ENCODE measurements at places on chromosomes 13 and 19.

DNA sequence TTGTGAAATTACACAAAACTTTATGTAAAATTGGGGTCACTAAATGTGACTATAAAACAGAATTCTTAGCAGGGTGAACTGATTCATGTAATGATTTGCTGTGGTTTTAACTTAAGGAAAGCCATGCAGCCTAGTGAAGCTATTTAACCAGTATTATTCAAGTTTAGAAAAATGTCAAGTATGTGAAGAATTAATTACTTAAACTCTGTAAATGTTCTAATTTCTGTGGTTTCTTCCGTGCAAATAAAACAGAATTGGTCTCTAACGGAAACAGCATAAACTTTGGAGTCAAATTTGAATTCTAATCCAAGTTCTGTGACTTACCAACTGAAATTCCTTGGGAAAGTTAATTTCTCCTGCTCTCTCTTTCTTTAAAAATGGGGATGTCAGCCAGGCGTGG, 13.3 kb downstream of the CDC16 start:
- DNase-seq: no peak

DNA sequence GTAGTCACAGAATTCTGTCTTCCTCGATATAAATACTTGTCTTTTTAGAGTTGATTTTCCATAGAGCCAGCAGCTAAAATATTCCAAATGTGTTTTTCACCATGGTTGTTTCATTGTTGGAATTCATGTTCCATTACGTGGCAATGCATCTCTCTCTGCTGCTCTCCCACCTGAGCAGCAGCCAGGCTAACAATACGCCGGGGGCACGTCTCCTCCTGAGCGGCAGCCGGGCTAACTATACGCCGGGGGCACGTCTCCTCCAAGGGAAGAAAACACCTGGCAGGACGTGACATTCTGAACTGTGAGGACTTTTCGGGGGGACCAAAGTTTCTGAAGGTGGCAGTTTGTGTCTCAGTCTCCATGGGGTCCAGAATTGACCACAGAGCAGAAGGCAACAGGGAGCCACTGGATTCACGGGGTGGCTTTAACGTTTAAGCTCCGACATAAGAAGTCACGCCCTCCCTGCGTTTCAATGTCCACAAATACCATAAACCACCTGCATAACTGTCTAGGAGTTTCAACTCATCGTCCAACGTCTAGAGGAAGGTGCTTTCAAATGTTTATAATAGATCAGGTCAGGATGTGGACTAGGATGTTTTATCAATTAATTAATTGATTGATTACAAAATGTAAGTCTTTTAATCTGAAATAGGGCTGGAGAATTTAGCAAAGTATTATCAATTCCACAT, 15.1 kb downstream of the PLPP2 start:
- no peak for DNase-seq

DNA sequence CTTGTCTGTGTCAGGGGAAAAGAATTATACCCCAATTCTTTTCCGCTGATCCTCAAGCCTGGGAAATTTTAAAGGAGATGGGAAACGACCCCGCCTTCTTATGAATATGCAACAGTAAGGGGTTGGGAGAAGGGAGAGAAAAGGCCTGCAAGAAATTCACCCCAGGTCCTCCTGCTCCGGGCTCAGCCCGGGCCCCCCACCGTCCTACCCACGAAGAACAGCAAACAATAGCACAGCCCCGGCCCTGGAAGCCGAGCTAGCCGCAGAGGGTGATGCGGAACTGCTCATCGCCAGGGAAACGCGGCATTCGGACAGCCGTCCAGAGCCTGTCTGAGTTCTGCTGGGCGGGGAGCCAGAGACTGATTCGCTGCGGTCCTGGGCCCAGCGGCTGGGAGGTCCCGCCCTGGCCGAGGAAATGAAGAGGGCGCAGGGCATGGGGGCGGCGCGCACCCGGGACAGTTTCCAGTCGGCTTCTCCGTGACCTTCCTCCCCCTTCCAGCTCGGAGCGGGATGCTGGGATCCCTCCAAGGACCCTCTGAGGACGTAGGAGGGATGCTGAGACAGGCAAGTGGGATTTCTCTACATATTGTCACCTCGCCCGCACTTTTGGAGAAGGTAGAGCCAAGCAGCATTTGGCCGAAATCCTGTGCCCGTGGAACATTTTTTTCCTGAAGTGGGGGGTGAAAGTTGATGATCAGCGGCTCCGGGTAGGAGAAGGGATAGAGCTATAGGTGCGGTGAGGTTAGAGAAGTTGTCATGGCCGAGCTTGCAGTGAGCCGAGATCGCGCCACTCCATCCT, 82.3 kb upstream of the C1QTNF9B start:
- no peak for DNase-seq

DNA sequence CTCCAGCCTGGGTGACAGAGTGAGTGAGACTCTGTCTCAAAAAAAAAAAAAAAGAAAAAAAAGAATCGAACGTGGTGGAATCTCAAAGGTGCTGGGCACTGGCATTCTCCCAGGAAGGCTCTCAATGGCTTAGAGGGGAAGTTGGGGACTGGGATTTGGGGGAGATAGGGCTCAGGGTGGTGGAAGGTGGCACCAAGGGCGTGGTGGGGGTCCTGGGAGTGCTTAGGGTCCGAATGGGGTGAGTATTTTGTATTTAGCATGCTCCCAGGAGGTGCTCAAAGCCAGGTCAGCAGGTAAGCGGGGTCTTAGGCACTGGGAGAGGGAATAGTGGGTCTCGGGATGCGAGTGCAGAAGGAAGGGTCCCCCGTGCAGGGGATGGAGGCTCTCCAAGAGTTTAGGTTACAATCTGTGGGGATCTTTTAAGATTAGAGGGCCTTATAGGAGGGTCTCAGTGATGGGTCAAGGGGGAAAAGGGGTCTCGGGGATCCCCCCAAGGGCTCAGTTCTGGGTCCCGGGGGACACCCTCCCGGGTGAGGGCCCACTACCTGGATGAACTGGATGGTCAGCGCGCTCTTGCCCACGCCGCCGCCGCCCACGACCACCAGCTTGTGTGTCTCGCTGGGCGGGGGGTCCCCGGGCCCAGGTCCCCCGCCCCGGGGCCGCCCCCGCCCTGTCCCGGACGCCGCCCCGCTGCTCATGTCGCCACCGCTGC, 386 bp downstream of the RRAS start:
- DNase-seq: no peak

GRCh38 chr13:41145136-41145908, 12.7 kb upstream of the KBTBD6 start:
- no peak for DNase-seq

DNA sequence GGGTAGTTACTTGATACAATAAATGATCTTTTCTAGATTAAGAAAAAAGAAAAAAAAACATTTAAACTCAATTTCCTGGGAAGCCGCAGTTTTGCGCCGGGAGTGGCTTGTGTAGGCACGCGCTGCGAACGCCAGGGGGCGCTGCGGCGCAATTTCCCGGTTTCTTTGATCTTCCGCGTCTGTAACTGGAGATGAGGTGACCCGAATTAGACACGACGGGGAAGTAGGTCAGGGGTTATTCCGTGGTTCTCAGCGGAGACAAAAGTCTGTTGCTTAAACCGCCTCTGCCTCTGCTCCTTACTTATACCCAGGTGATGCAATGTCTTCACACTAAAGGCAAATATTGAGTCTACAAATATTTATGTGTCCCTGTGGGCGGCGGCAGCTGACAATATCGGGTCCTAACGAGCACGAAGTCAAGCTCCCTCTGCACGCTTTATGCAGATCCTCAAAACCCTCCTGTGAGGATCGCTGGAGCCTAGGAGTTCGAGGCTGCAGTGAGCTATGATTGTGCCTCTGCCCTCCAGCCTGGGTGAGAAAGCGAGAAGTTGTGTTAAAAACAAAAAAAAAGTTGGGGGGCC, 15.2 kb downstream of the STXBP2 start:
- peak; percentile 19 for DNase-seq

DNA sequence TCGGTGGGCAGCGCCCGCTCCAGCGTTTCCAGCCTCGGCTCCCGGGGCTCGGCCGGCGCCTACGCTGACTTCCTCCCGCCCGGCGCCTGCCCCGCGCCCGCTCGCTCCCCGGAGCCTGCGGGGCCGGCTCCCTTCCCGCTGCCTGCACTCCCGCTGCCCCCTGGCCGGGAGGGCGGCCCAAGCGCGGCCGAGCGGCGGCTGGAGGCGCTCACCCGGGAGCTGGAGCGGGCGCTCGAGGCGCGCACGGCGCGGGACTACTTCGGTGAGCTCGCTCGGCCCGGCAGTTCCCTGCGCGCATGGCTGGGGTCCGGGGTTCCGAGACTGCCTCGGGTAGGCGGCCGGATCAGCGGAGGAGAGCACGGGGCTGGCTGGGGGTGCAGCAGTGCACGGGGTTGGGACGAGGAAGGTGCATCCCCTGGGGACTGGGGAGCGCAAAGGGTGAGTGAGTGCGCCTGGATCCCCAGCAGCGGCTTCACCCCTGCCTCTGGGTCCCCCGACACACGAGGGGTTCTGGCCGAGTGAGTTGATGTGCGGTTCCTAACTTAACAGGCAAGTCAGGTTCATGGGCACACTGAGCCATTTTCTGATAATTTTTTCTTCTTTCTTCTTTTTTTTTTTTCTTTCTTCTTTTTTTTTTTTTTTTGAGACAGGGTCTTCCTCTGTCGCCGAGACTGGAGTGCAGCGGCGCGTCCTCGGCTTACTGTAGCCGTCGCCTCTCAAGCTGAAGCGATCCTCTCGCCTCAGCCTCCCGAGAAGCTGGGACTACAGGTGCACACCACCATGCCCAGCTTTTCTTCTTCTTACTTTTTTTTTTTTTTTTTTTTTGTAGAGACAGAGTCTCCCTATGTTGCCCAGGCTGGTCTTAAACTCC, 1.1 kb downstream of the WTIP start:
- no peak for DNase-seq

- no peak for DNase-seq
These were observed 304.5 kb downstream of the KCNRG start for GRCh38 chr13:50319635-50320255.

- peak; percentile 60 for DNase-seq
These were observed 113.3 kb downstream of the RAB20 start for GRCh38 chr13:110448230-110448629.

DNA sequence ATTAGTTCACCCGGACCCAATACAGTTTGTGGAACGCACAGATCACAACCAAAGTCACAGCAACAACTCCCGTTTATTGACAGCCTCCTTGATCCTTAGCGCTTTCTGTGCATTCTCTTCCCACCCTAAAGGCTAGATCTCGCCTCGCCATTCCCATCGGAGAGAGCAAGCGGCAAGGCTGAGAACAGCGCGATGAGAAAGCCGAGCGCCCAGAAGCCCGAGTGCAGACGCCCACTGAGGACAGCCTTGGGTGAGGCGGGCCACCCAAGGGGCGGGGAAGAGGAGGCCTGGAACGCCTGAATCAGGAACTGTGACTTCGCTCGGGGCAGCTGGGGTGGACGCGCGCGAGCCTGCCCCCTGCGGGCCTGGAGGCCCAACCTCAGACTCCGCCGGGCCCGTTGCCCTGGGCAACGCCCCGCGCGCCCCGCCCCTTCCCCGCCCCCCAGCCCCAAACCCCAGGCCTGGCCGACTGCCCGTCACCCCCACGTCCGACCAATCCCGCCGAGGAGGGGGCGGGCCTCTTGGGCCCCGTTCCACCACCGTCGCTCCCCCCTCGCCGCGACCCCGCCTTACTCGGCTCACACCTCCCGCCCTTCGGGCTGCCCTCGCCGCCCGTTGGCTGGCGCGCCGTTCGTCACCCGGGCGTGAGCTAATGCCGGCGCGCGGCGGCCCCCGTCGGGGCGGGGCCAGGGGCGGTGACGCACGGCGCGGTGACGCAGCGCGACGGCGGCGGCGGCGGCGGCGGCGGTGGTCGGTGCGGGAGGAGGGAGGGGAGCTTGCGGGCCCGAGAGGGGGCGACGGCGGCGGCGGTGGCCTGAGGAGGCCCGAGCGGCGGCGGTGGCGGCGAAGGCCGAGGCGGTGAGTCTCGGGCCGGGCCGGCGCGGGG, at the start of gene SAMD4B:
Gene SAMD4B, plus strand, starts transcription at position 703 of the 886 bp plus-strand sequence. CDS start 14,473 bp downstream, outside the sequence.
- DNase-seq: peak; percentile 90

DNA sequence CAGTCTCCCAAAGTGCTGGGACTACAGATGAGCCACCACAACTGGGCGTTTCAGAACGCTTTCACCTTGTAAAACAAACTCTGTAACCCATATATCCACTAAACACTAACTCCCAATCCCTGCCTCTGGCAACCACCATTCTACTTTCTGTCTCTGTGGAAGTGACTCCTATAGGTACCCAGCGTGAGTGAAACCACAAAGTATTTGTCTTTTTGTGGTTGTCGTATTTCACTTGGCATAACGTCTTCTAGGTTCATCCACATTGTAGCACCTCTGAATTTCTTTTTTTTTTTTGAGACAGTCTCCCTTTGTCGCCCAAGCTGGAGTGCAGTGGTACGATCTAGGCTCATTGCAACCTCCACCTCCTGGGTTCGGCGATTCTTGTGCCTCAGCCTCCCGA, 44.8 kb downstream of the BRD4 start:
- no peak for DNase-seq

GRCh38 chr19:3547301-3547731, 8.3 kb downstream of the TEKTIP1 start:
- no peak for DNase-seq

- DNase-seq: no peak
These were observed 418.9 kb downstream of the COG6 start for GRCh38 chr13:40074338-40074737.

DNA sequence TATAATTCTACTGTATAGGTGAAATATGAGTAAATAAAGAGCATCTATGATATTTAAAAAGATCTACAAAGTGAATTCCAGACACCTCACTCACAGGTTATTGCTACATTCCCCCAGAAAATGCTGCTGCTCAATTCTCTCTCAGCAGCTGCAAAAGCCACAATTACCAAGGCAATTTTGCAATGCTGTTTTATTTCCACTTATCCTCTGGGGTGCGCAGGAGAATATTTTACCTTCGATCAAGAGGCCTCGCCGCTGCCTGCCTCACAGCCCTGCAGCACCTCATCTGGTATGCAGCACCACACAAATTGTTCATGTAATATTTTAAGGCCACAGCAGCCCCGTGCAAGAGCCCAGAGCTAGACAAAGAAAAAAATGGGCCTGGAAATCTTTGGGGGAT, 333.2 kb downstream of the DNAJC15 start:
- no peak for DNase-seq

GRCh38 chr19:47353307-47353712, 4.2 kb downstream of the DHX34 start:
- no peak for DNase-seq

GRCh38 chr13:97629601-97630272, 195.8 kb downstream of the RAP2A start:
- DNase-seq: no peak

GRCh38 chr13:66977161-66977560, 253.0 kb downstream of the PCDH9 start:
- no peak for DNase-seq

- DNase-seq: no peak
These were observed at the start of gene NLRP4 for GRCh38 chr19:55836340-55836739. Gene NLRP4 (plus strand): TSS chr19:55836540. CDS start chr19:55852081, 15,541 bp downstream.

GRCh38 chr13:43316946-43317353, 293.6 kb downstream of the DNAJC15 start:
- no peak for DNase-seq

DNA sequence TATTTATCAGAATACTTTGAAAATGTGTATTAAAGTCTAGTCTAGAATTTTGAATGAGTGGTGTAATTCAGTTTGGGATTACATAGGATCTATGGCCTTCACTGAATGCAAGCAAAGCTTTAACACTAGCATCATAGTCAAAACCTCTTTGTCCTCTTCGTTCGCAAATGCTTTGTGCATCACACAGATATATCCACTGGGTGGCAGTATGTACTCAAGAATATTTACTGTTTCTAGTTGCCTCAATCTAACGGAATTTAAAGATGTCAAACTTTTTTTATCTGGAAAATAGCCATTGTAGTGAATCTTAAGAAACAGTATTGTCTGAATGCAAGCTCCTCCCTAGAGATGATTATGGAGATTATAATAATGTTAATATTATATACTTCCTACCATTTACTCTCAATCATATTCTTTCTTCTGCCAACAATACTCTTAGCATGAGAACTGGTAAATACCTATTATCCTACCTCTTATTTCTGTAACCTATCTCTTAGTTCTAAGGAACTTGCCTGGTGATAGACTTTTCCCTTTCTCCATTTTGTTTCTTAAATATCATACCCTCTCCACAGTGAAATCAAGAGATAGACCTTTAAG, 25.8 kb downstream of the LACC1 start:
- DNase-seq: peak; percentile 23
